ENCODE measurements at places on chromosomes 12 and 14.

- no peak for DNase-seq
Observed at GRCh38 chr14:85471744-85472143, 58.2 kb upstream of the FLRT2 start.

GRCh38 chr14:88422047-88422446 lies 36.6 kb downstream of the SPATA7 start:
- DNase-seq, result no peak

DNA sequence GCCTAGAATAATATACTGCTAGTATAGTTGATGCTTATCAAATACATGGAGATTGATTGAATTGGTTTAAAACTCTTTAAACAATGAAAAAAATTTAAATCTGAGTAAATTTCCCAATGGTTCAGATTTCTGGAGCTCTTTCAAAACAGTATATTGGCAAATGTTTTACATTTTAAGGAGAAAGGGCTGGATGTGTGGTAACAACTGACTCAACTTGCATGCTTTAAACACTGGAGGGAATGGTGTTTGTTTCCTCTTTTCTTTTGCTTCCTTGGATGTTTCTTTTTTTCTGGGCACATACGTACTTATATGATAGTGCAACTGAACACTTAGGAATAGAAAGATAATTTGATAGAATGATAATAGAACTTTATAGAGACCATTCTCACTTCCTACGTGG lies 73.8 kb upstream of the RFX4 start:
- no peak for DNase-seq

DNA sequence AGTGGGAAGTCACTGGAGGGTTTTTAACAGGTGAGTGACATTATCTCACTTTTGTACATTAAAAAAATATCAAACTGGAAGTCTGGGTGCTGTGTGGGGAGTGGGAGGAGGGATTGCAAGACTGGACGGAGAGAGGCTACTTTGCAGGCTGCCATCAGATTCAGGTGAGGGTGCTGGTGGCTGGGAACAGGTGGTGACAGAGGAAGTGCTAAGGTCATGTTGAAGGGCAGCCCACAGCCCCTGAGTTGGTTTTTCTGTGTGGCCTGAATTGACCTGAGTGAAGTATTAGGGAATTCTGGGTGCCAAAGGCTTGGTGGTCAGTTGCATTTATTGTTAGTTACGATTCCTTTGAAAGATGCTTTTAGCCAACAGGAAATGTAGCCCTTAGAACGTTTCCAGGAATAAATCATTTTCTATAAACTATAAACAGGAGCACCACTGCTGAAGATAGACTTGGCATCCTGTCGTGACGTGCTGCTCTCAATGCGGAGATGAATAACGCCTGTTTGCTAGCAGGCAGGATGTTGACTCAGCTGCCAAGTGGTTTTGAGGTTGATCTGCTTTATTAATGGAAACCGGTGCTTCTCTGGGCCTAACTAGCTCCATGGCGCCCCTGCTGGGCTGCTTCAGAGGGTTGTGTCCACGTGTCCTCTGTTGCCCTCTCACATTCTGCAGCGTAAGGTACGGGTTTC lies 707.5 kb upstream of the TMEM132C start:
- peak; percentile 75 for DNase-seq

DNA sequence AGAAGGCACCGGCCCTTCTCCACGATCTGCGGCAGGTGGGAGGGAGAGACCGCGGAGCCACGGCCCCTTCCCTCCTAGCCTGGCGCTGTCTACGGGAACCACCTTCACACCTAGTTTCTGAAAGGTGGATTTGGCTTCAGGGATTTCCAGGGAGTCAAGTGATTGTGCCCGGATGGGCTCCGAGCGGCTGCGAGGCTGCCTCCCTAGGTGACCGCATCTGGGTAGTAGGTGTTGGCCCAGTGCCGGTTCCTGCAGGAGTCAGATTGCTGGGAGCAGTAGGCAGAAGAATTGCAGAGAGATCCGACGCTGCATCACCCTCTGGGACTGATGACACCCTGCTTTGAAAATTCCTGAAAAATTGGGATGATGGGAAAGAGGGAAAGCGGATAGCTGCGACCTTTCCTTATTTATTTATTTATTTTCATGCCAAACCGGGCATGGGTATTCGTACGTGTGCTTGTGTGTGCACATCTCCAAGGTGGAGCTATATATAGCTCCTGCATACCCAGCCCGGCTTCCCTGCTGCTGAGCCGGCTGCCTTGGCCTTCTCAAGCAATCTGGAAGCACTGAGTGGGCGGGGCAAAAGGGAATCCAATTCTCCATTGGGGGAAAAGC lies 1.1 kb downstream of the CNTN1 start:
- no peak for DNase-seq

GRCh38 chr12:101733166-101733565 lies 6.1 kb downstream of the SYCP3 start:
- DNase-seq, result no peak

GRCh38 chr12:124185971-124186686 lies 108.8 kb upstream of the RFLNA start:
- DNase-seq, result no peak

DNA sequence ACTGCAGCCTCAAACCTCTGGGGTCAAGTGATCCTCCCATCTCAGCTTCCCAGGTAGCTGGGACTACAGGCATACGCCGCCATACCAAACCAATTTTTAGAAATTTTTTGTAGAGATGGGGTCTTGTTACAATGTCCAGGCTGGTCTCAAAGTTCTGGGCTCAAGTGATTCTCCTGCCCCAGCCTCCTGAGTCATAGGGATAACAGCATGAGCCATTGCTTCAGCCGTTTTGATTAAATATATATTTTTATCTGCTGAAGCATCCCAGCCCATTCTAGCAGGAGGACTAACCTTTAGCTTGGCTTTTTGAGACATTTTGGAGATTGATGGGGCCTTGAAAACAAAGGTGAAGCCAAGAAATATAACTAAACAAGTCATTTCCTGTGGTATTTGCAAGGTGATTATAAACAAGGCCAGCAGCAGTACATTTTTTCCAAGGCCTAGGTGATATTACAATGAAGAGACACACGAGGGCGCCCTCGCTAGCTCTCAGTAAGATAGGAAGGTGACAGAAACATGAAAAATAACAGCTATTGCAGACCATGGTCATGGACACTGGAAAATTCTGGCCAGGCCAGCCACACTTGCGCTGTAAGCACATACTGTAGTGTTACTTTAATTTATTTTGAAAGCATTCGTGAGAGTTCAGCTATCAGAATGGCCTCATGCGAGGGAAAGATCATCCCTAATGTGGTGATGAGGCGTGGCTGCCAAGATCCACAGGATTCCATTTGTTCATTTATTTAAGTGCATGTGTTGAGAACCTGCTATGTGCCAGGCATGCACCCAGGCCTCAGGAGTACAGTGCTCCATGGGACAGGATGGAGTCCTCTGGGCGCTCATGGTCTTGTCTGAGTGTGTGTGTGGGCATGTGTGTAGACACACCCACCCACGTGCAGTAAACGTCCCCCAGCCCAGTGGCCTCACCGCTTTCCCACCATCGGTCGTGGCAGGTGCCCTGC lies 63.5 kb downstream of the DGLUCY start:
- peak; percentile 55 for DNase-seq

DNA sequence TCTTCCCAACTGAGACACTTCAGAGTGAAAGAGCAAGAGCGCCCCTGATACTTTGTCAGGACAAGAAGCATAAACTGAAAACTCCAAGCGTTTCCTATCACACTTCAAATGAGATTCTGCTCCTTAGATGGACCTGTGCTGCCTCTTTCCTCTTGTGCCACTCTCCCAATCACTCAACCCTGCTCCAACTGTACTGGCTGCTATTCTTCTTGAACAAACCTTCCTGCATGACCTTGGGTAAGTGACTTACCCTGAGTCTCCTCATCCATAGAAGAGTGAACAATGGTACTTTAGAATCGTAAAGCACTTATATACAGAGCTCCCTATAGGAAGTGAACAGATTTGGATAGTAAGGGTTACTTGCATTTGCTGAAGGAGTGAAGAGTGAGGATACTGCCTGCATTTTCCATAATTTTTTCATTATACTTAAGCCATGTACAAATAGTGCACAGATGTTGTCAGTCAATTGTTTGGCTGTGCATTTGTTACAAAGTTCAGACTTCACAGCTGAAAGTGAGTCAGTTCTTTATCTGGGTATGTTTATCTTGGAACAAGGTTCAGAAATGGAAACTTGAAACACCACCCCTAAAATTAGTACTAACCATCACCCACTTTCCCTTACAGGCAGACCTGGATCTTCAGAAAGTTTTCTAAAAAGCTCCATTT lies 10.8 kb downstream of the MTERF2 start:
- DNase-seq, result no peak

- no peak for DNase-seq
Observed at GRCh38 chr12:29544428-29545101, 47.1 kb upstream of the OVCH1 start.

GRCh38 chr14:73402579-73402978 lies 55.8 kb downstream of the NUMB start:
- DNase-seq, result no peak

- no peak for DNase-seq
Observed at GRCh38 chr12:1443421-1444141, 150.8 kb downstream of the FBXL14 start.

DNA sequence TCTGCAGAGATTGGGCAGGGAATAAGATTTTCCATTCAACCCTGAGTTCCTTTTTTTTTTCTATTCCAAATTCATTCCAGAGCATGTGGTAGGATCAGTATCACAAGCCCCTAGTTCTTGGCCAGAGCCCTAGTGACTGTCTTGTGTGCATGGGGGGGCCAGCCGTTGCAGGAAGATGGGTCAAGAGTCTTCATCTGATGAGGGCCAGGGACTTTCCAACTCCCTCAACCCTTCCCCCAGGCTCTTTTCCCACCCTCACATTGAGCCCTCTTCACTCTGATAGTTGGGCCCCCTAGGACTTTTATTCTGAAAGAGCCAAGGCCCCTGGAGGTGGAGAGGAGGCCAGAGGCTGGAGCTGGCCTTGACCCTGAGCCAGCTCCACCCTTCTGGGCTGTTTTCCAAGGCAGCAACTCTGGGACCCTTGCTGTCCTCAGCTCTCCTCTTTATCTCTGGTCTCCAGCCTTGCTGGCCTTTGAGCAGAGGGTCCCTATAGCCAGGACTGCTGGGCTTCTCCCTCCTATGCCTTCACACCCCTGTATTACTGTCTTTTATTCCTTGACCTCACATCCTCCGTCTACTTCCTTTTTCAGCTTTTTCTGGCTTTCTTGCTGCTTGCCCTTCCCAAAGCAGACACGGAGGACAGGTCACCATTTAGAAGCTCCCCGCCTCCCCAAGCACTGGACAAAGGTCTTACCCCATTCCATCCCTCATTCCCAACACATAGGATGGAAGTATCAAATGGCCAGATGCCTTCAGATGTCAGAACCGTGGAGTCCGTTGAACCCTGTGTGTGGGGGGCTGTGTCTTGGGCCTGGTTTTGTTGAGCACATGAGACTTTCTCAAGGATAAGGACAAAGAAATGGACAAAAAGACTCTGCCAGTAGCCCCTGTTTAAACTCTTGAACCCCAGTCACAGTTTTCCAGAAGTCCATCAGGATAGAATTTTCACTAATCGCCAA lies 5.6 kb downstream of the RBP5 start:
- DNase-seq, result no peak

DNA sequence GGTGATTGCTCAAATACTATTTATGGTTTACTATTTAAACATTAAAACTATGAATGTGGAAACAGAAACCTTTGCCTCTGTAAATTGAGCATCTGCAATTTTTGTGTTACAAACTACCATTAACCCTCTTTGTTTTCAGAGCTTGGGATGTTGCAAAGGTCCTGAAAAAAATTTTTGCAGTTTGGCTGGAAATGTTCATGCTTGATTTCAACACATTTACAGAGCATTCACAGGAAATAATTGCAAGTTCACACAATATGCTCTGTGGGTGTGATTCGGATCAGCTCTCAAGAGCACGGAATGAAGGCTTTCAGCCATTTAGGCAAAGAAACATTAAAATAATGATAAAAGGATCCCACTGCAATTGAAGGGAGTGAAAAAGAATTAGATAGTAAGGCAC lies 232.9 kb downstream of the ATP23 start:
- DNase-seq, result no peak

DNA sequence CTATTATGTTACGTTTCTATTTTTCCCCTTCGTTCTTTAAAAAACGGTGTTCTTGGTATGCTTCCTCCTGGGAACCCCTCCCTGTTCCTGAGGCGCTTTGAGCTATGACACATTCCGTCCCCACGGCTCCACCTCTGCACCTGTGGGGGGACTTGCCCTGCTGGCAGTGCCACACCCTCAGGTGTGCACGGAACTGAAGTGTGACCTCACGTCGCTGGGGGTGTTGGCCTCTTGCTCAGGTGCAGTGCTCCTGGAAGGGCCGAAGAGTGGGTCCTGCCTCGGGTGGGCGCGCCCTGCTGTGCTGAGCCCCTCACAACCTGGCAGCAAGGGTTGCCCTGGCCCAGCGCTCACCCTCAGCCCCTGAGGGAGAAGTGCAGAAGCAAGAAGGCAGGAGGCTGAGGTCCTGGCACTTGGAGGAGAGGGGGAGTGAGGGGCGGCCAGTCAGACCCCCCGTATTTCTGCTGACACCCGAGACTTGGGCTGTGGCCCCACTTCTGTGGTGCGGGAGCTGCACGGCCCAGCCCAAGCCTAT lies 4.9 kb downstream of the AMN start:
- no peak for DNase-seq

DNA sequence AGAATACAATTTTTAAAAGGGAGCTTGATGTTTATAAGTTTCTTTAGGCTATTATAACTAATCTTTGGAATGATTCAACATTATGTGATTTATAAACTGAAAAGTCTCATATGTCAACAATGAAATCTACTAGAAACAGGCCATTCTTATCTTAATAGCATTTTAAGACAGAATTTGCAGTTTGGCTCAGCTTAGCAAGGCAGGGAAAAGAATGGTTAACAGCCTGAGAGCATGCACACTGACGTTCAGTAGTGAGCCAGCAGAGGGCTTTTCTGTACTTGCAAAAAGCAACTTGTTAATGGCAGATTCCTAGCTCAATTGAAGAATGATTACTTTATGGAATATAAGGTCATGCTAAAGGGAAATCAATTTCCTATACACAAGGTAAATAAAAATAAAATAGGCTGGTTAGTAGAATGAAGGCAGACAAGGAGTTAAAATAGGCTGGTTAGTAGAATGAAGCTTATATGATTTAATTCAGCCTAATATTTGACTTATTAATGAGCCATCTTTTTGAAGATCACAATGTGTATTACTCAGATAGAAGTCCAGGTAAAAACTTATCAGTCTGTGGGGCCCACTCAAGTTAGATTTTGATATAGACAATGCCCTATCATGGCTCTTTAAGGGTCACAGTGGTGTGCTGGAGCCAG lies 95.9 kb downstream of the OTOGL start:
- no peak for DNase-seq

DNA sequence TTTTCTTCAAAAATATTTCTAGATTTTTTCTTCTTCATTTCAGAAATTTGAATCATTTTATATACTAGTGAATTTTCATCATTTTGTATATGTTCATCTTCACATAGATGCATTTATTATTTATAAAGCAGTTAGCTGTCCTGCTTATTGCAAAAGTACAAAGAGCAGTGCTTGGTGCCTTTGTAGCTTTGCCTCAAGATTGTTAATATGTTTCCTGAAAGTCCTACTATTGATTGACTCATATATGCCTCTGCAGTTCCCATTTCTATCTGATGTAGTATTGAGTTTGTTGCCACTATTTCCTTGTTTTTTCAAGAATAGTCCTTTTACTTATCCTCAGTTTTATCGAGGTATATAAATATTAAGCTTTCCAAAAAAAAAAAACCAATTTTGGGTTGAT lies 89.7 kb downstream of the PDE3A start:
- DNase-seq, result no peak
